ENCODE measurements at places on chromosomes 11 and 22. TPM values are rescaled to one million over a fixed set of nuclear protein-coding genes. Genes with fewer than 3 reads are reported as not detected.

- DNase-seq, result no peak
These were observed 23.8 kb upstream of the C11orf96 start for GRCh38 chr11:43918662-43919061.

DNA sequence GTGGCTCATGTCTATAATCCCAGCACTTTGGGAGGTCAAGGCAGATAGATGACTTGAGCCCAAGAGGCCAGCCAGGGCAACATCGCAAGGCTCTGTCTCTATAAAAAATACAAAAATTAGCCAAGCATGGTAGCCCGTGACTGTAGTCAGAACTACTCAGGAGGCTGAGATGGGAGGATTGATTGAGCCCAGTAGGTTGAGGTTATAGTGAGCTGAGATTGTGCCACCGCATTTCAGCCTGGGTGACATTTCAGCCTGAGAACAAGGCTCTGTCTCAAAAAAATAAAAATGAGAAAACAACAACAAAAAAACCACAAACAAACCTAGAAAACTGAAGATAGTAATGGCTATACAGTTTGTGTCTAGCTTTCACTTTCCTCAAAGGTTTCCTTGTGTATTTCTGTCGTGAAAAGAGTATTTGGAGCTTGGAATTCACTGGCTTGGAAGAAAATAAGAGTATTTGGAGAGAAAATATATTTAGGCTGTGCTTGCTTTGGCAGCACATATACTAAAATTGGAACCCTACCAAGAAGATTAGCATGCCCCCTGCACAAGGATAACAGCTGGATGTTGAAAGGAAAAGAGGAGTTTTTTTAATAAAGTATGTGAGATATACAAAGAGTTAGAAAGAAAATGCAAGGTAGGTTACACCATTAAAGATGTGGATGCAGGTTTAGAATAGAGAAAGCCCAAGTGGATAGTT, 3.9 kb upstream of the BIRC3 start:
- peak; percentile 25 for DNase-seq

GRCh38 chr11:60498399-60498798, 5.8 kb downstream of the MS4A12 start:
- DNase-seq, result no peak

DNA sequence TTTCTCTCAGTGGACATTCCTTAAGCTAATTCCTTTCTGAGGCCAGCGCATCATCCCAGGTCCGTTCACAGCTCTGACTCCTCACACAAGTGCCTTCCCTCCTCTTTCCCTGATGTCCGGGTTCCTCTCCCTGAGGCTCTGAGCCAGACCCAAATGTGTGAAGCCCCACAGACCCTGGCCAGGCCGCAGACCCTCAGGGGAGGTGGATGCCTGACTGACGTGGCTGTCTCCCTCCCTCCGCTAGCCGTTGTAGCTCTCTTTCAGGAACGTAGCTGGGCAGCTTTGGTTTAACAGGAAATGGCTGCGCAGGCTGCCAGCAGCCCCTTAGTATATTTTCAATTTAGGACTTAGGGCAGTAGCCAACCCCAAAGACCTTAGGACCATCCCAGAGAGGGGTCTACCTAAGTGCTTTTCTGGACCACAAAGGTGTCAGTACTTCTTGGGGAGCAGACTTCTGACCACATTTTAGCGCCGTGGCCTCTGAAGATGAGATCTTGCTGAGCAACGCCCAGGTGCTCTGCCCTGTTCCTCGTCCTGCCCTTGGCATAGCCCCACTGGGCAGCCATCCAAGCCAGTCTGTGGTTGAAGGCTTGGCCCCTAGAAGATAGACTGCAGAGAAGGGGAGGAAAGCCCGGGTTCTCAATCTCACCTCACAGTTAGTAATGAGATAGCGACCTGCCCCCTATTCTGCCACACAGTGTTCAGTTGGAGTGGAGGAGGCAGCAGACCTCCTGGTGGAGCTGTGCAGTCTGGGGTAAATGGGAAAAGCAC, 27.0 kb downstream of the MYBPC3 start:
- no peak for DNase-seq

DNA sequence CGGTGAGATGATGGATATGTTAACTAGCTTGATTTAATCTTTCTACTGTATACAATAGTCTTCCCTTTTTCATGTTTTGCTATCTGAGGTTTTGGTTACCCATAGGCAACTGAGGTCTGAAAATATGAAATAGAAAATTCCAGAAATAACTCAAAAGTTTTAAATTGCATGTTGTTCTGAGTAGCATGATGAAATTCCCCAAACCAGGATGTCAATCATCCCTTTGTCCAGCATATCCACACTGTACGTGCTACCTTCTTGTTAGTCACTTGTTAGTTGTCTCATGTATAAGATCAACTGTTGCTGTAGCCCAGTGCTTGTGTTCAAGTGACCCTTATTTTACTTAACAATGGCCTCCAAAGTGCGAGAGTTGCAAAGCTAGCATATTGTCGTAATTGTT, 21.2 kb upstream of the OR10W1 start:
- no peak for DNase-seq

DNA sequence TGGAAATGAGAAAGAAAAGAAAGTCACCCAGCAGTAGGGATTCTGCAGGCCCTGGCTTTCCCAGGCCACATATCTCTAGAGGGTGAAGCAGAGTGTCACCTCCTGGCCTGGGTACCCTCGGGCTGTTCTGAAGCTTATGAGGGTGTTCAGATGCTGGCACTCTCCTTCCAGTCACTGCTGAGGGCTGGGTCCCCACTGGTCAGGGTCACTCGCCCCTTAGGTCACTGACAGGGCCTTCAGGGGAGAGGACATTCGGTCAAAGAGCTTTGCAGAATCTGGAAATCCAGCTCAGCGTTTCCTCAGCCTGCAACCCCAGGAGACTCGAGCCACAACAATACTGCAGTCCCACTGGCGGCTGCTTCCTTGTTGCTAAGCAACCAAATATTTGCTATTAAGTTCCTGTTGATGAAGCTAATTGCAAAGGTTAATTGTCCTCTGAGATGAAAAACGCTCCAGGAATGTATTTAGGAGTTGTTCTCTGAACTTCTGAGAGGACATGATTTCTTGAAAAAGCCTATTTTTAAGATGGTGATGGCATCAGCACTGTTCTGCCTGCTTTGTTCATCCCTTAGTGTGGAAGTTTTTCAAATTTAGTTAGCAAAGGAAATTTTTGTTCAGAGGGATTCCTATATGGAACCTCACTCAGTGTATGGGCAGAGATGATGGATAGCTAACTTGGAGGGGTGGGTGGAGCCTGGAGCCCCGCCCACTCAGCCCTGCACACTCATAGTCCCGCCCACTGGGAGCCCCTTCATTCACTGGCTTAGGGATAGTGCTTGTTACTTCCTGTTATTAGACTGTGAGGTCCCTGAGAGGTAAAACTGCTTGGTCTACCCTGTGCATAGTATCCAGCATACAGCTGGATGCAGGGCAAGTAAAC, 109.2 kb downstream of the CSNK2A3 start:
- DNase-seq, result no peak

DNA sequence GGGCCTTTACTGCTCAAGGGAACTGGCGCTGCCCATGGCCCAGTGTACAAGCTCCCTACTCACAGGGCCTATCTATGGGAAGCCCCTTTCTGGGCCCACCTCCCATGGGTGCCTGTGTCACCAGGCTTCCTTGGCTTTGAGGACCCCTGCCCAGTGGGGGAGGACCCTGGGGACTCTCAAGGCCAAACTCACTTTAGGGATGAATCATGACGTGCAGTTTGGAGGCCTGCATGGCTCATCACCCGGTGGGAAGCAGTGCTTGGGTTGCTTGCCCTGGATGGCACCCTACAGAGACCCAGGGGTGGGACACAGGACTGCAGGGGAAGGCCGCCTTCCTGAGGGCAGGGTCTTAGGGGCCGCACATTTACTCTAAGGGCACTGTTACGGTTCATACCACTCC, 16.5 kb downstream of the KCTD21 start:
- DNase-seq, result no peak

DNA sequence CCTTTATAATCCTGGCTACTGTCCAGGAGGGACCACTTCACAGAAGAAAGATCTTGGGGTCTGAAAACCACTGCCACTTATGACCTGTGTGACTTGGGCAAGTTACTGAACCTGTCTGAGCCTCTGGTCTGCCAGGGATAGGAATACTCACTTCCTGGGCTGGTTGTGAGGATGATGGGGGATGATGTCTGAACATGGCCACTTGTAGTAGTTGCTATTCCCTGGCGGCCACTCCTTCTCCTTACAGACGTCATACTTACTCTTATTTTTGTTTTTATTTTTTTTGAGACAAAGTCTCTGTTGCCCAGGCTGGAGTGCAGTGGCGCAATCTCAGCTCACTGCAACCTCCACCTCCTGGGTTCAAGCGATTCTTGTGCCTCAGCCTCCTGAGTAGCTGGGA, 26.1 kb downstream of the CD82 start:
- DNase-seq, result no peak

DNA sequence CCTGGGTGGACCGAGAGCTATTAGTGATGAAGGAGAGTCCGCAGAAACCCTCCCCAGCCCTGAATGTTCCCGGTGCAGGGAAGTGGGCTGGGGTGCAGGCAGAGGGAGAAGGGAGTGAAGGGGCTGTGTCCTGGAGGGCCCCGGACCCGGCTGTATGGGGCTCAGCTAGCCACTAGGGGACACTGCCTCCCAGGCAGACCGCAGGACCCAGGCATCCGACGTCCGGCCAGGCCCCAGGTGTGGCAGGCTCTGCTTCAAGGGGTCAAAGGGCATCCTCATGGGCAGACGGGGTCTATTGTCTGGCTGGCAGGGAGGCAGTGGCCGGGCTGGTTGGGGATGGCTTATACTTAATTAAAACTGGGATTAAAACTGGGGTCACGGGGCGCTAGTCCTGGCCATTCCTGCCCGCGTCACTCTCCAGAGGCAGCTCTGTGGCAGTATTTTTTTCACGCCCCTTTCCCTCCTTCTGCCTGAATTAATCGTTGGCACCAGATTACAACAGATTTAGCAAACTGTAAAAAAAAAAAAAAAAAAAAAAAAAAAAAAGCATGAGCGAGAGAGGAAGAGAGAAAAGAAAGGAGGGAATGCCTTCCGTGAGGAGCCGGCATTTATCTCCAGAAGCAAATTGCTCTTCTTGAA, 5.1 kb downstream of the FLRT1 start:
- no peak for DNase-seq

GRCh38 chr22:39232246-39232645, 12.5 kb downstream of the PDGFB start:
- DNase-seq, result no peak

GRCh38 chr22:49968831-49969661, 8.5 kb downstream of the PIM3 start:
- DNase-seq, result no peak

Gene CHRM1
- not detected for total RNA-seq

Gene C11orf97
- not detected for total RNA-seq
